ENCODE measurements at places on chromosomes 2 and 18. TPM values are rescaled to one million over a fixed set of nuclear protein-coding genes. Genes with fewer than 3 reads are reported as not detected.

Gene TMEM87B
- 22.1 TPM for total RNA-seq

Gene OXER1
- total RNA-seq: not detected

Gene BUB1
- total RNA-seq: 7.4 TPM

Gene MC4R
- not detected for total RNA-seq

Data from dermis lymphatic vessel endothelial cell (primary cell).